ENCODE measurements at places on chromosomes 2 and 18. TPM values are rescaled to one million over a fixed set of nuclear protein-coding genes. Genes with fewer than 3 reads are reported as not detected.

Gene ACKR3
- total RNA-seq: 27.2 TPM

Gene GAREM1
- 2.0 TPM for total RNA-seq

Gene IL37
- not detected for total RNA-seq

Gene DLGAP1
- not detected for total RNA-seq

Gene UGT1A10
- not detected for total RNA-seq

Gene DNMT3A
- total RNA-seq: 4.9 TPM
